Activated naive CD8-positive, alpha-beta T cell treated with anti-CD3 and anti-CD28 coated beads, Interleukin-2, amount 10 ng/mL, durations not matched to agents 7 days and 5 days (primary cell): ENCODE measurements at places on chromosomes 12 and 14. TPM values are rescaled to one million over a fixed set of nuclear protein-coding genes. Genes with fewer than 3 reads are reported as not detected.

- DNase-seq, result no peak
Observed at GRCh38 chr12:5407034-5407856, 24.7 kb upstream of the NTF3 start.

- DNase-seq, result no peak
Observed at GRCh38 chr14:72155379-72155993, 223.3 kb downstream of the RGS6 start.

GRCh38 chr12:54988402-54989054, 4.0 kb upstream of the TESPA1 start:
- DNase-seq, result no peak

- no peak for DNase-seq
Observed at GRCh38 chr14:95365401-95365800, 45.7 kb upstream of the CLMN start.

Gene L2HGDH
- total RNA-seq, result 11.5 TPM
